Activated CD4-positive, CD25-positive, alpha-beta regulatory T cell (primary cell): ENCODE measurements at places on chromosomes 16 and 17.

DNA sequence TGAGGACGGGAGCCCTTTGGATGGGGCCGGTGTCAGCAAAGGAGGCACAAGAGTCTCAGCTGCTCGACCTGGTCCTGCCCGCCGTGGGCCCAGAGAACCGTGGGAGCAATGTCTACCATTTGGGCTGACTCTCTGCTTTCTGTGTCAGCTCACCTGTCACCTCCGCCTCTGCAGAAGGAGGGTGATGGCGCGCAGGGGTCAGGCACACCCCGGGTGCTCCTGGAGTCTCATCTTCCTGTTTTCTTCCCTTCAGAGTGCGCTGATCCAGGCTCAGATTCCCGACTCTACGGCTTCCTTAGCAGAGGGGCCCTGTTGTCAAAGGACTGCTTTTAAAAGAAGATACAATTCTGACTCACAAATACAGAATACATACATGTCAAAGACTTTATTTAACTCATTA is 167.1 kb downstream of the BANP start:
- DNase-seq: no peak

- DNase-seq: no peak
Measured at GRCh38 chr16:56183266-56183665, 8.0 kb upstream of the GNAO1 start.

DNA sequence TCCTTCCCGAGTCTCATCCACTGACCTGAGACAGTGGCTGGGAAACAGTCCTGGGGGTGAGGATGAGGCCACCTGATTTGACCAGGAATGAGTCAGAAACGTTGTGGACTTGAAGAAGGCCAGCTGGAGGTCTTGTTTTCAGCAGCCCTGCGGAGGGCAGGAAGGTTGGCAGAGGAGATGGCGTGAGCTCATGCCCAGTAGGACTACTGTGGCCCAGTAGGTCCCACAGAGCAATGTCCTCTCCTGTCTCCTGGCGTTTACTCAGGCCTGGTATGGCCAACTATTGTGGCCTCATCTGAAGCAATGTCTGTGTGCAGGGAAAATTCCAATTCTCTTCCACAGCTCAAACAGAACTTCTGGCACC is 84.1 kb upstream of the DNAJA2 start:
- DNase-seq: no peak

- DNase-seq: no peak
Measured at GRCh38 chr17:63914471-63914870, 3.4 kb upstream of the CSHL1 start.

DNA sequence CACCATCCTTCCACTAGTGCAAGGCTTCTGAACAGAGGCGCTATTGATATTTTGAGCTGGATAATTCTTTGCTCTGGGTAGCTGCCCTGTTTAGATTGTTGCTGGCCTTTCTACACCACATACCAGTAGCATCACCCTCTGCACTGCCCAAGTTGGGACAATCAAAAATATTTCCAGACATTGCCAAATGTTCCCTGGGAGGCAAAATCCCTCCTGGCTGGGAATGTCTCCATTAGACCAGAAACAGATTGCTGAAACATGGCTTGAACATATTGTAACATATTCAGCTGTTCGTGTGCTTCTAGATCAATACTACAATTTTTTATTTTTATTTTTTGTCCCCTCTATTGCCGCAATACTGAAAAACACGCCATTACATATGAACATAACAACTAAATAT is 174.6 kb downstream of the ABCA8 start:
- no peak for DNase-seq

GRCh38 chr16:17351441-17352035 is 119.2 kb downstream of the XYLT1 start:
- no peak for DNase-seq

GRCh38 chr17:4529533-4530152 is 25.5 kb downstream of the MYBBP1A start:
- DNase-seq: no peak

DNA sequence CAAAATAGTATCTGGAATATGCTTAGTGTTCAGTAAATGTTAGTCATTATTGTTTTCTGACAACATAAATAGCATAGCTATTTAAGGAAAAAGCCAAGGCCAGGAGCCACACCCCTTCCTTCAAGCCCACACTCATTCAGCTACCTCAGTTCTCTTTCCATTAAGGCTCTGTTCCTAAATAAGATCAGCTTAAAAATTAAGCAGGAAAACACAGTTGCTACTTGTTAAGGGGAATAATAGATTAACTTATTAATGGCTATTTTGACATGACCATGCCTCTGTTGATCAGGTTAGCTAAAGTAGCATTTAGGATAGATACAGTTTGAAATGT is 158.1 kb downstream of the CHD9 start:
- no peak for DNase-seq

DNA sequence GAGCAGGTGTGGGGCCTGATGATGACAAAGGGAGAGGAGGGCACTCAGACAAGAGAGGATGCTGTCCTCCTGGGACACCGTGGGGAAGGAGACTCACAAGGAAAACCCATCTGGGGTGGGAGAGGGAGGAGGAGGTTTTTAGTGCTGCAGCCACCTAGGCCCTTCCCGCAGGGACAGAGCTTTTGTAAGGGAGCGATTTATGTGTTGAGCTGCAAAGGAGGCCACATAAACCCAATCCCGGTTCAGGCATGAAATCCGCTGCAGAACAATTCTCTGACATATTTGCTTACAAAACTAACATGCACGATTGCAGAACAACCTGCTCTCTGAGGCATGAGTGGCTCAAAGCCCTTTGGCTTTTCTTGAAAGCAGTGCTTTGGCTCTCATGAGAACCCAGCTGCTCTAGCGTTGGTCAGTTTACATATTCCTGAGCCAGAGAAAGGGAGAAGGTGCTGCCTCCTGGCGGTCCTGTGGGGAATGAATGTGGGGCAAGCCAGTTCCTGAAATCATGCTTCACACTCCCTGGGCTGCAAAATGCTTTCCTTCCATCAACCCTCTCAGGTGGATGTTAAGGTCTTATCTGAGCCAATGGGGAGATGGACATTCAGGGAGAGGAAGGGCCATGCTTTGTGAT is 122.4 kb upstream of the NLRP1 start:
- peak; percentile 3 for DNase-seq

- DNase-seq: no peak
Measured at GRCh38 chr16:57600048-57600835, 28.2 kb upstream of the ADGRG1 start.

DNA sequence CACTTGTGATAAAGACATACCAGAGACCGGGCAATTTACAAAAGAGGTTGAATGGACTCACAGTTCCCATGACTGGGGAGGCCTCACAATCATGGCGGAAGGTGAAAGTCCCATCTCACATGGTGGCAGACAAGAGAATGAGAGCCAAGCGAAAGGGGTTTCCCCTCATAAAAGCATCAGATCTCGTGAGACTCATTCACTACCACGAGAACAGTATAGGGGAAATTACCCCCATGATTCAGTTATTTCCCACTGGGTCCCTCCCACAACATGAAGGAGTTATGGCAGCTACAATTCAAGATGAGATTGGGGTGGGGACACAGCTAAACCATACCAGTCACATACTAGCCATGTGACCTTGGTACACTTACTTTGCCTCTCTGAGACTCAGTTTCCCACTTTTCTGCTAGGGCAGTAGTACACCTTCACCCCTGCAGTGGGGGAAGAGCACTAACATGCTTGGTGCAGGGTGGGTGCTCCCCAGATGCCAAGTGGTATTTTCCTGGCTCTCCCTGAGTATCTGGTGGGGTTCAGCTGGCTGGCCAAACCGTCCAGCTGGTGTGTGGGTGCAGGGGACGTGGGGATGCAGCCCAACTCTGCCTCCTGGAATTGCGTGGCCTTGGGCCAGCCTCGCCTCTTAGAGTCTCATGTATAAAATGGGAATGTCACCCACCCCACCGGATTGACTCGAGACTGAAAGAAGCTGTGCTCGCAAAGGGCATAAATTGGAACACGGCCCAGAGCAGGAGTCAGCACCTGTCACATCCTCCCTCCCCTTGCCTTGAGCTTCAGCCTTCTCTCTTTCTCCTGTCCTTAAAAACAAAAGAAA is 364.1 kb downstream of the CPPED1 start:
- DNase-seq: no peak

GRCh38 chr16:56353054-56353921 is 72.1 kb downstream of the AMFR start:
- DNase-seq: no peak

GRCh38 chr17:41521574-41522261 is 3.0 kb upstream of the KRT15 start:
- no peak for DNase-seq

- DNase-seq: no peak
Measured at GRCh38 chr16:69410219-69410990, 14.0 kb upstream of the CYB5B start.

DNA sequence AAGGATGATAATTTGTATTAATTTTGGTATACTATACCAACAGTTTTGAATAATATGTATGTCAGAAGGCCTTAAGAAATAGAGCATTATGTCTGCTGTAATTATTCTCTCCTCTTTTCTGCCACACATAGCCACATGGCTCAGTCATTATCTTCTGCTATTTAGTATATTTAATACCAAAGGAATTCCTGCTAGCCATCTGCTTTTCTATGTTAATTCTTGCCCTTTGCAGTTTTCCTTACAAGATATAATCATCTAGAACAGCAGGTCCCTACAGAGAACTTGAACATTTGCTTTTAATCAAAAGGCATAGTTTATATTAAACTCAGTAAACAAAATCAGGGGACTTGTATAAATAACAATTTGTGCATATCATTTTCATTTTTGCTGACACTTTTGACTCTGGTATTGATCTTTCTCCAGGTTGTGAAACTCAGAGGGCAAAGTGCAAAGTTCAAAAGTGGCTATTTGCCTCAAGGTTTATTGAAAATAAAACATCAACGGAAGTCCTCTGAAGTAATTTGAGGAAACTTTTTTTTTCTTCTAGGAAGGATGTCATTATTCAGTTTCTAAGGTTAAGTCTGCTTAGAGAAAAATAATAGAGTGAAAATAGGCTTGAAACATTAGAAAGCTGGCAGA is 702.0 kb downstream of the KCNJ2 start:
- DNase-seq: no peak

GRCh38 chr16:59697761-59698160 is 963.6 kb upstream of the GOT2 start:
- no peak for DNase-seq

DNA sequence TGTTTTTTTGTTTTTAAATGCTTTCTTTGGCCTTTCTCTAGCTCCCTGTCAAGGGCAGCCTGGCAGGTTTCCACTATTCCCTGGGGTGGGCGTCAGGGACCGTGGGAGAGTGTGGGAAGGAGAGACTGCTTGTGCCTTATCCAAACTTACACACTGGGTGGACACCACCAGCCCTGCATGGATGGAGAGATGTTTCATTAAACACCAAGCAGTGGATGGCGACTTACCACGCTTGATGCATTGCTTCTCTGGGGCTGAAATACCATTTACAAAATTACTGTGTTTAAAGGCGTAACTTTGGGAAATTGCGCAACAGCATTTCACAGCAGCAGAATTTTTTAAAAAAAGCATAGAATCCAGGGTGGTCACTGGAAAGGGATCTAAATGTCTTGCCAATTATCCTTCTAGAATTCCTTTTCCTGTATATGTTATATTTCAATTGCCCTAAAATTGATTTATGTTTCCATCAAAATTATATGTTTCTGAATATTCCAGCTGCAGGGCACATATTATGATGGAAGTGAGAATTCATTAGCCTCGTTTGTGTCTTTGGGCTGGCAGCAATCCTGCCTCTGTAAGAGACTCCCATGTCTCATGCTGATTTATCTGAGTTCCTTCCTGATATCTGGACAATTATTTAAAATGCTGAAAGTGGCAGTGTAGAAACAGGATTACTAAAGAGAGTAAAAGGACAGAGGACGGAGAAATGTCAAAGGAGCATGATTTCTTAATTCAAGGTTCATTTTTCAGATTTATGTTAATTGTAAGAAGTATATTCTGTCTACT is 247.3 kb downstream of the GRIN2A start:
- DNase-seq: no peak

DNA sequence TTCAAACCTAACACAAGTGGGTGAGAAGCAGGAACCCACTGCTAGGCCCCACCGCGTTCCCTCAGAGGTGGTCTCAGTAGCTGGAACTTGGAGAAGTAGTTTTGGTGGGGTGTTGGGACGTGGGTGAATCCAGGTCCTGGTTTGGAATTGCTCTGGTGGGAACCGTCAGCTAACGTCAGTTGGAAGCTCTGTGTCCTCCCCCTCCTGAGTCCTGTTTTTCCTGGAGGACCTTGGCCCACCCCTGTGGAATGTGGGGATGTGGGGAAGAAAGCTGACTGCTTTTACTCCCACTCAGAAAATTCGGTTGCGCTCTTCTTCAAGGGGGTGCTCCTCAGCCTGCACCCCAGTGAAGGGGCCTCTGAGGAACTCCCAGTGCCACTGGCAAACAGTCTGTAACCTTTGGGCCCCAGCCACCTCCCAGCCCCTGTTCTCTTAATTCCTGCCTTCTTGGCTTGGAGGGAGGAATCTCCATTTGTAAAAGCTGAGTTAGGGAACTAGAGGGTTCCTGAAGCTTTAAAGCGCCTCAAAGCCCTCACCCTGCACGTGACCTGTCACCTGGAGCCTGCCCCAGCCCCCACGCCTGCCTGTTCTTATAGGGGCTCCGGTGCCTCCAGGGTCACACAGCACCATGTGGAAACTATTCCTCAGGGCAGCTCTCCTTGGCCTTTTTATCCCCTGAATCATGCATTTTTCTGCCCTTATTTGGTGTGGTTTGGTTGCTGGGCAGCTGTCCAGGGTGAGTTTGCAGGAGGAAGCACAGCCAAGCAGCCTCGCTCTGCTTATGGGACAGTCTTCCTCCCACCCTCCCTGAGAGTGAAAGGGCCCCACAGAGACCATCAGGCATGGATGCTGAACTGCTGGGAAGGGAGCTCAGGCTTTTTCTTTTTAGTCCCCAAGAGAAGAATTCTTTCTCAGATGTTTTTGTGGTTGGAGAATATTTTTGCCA is 16.2 kb upstream of the NAGLU start:
- no peak for DNase-seq

- DNase-seq: no peak
Measured at GRCh38 chr17:55303701-55304145, 39.0 kb downstream of the HLF start.

DNA sequence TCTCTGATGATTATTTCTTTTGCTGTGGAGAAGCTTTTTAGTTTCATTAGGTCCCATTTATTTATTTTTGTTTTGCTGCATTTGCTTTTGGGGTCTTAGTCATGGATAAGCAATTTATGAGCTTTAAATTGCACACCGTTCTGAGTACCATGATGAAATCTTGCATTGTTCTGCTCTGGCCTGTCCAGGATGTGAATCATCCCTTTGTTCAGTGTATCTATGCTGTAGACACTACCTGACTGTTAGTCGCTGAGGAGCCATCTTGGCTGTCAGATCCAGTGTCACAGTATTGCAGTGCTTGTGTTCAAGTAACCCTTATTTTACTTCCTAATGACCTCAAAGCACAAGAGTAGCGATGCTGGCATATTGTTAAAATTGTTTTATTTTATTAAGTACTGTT is 218.0 kb upstream of the CNTNAP4 start:
- DNase-seq: no peak
